Activated CD4-positive, alpha-beta memory T cell treated with anti-CD3 and anti-CD28 coated beads for 36 hours (primary cell): ENCODE measurements at places on chromosomes 12 and 14. TPM values are rescaled to one million over a fixed set of nuclear protein-coding genes. Genes with fewer than 3 reads are reported as not detected.

Gene DENND5B
- 0.17 TPM for total RNA-seq

Gene GLIPR1L1
- not detected for total RNA-seq

- DNase-seq = no peak
These were observed 21.5 kb downstream of the SUDS3 start for GRCh38 chr12:118397708-118398440.

Gene TAS2R43
- total RNA-seq = 0.21 TPM

- no peak for DNase-seq
These were observed 1435.7 kb downstream of the LRFN5 start for GRCh38 chr14:43042408-43042807.

GRCh38 chr14:51095854-51096823 is 1.2 kb upstream of the TRIM9 start:
- peak; percentile 33 for DNase-seq
